Progenitor cell of endocrine pancreas (in vitro differentiated cells): ENCODE measurements at places on chromosomes 3 and 15.

DNA sequence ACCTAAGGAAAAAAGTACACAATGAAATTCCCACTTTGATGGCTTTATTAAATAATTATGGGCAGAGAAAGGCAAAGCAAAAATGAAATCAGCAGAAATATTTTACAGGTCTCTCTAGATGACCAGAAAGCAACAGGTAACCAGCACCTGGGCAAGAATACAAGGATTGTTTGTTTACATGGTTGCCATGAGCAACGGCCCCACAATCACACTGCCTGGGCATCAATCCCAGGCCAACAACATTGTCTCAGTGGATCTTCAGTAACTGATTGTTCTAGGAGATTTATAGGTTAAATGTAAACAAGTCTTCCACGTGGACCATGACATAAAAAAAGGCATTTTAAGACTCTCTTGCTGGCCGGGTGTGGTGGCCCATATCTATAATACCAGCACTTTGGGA is 82.6 kb downstream of the PDZRN3 start:
- no peak for DNase-seq

DNA sequence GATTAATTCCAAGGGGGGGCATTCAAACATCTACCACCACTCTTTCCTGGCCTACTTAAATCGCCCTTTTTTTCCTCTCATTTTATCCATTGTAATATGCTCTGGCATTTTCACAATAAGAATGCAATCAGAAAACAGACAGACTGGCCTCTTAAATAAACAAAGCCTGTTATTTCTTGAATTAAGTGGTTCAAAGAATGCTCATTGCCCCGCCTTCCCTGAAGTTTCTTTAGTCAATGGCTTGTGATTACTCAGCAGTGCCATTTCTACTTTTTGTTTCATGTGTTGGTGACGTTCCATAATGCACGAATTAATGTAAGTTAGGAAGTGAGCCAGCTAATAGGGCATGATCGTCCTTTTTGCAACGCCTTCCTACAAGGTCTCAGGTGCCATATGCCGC is 68.0 kb downstream of the FBN1 start:
- DNase-seq = no peak

DNA sequence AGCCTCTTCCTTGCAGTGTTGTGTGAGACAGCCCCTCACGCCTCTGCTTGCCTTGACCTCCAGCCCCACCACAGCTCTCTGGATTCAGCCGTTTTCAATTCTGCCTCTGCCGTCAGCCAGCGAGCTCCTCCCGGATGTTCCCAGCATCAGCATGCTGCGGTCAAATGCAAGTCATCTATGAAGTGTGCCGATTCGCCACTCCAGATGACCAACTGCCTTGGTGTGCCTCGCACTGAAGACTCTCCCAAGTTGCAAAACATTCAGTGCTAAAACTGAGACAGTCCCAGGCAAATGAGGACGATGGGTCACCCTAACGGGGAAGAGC is 30.6 kb upstream of the RASA2 start:
- DNase-seq = no peak

GRCh38 chr3:167762296-167762695 is 26.8 kb downstream of the SERPINI1 start:
- no peak for DNase-seq

DNA sequence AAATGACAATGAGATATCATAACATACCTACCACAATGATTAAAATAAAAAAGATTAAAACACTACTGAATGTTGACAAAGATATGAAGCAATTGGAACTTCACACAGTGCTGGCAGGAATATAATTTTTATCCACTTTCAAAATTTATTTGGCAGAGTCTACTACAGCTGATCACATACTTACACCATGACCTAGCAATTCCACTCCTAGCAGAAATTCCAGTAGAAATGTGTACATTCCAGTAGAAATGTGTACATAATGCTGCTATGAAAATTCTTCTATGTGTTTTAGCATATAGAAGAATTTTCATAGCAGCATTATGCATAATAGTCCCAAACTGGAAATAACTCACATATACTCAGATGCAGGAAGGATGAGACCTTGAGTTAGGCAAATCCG is 43.5 kb downstream of the IFT57 start:
- no peak for DNase-seq

- no peak for DNase-seq
Measured at GRCh38 chr15:47523681-47524475, 193.4 kb upstream of the SEMA6D start.

DNA sequence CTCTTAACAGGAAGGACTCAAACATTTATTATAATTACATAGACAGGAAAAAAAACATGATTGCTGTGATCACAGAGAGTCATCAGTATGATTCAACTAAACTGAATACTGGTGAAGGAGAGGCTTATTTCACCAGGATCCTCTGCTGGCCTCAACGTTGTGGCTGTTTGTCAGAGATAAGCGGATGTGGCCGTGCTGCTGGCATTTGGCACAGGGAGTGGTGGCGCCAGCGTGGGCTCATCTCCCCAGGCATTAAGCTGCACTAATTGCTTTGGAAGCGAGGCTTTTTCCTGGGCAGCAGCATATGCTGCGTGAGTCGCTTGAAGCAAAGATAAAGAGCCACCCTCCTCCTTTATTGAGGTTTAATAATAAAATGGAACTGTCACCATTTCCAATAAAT is 306.7 kb downstream of the LRTM1 start:
- DNase-seq = no peak

GRCh38 chr3:25074149-25074548 is 353.9 kb upstream of the RARB start:
- no peak for DNase-seq

- no peak for DNase-seq
Measured at GRCh38 chr15:76327191-76328105, 9.1 kb upstream of the ISL2 start.

DNA sequence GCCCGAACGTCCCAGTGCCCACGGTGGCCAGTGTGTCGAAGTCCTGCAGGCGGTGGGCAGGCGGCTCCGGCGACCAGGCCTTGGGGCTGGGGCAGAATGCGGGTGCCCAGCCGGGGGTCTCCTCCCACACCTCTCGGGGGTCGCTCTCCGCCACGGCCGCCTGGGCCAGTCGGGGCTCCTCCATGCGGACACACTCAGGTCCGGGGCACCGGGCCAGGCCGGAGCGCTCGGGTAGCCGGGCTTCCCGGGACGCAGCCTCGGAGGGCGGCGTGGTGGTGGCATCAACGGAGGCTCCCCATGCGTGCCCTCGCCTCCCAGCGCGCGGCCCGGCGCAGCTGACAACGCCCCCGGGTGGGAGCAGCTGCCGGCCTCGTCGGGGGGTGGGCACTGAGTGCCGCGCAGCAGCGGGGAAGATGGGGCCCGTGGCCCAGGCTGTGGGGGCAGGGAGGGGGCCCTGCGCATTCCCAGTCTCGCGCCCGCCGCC is 30.1 kb upstream of the CERS3 start:
- DNase-seq = no peak

GRCh38 chr15:60442031-60442650 is 36.8 kb downstream of the ICE2 start:
- DNase-seq = no peak

DNA sequence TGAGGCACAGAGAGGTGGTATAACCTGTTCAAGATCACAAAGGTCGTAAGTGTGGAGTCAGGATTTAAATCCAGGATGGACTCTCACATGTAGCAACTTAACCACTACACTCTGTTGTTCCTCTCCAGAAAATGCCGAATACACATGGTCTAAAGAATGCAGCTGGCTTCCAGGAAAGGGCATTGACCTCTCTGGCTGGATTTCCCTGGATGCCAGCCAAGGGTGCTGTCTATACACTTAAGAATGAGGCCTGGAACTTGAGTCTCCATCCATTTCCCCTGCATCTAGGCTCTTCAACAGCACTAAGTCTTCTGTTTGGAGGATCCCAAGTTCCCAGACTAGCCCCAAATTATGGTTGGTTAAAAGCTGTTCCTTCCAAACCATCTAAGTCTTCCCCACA is 60.5 kb downstream of the CERS3 start:
- no peak for DNase-seq

DNA sequence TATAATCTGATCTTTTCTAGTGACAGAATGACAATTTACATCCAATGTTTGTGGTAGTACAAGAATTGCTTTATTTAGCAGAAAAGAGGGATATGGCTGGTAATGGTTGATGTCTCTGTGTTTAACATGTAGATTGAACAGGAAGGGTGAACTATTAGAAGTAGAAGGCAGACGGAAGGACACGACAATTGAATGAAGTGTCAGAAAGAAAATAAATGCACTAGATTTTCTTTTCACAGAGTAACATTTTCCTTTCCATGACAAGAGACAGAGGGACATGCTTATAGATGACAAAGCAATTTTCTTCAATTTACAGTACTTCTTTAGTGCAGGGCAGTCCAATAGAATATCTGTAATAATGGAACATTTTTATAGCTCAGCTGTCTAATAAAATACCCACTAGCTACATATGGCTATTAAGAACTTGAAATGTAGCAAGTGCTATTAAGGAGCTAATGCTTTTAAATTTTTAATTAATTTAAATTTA is 48.9 kb upstream of the MBNL1 start:
- no peak for DNase-seq

DNA sequence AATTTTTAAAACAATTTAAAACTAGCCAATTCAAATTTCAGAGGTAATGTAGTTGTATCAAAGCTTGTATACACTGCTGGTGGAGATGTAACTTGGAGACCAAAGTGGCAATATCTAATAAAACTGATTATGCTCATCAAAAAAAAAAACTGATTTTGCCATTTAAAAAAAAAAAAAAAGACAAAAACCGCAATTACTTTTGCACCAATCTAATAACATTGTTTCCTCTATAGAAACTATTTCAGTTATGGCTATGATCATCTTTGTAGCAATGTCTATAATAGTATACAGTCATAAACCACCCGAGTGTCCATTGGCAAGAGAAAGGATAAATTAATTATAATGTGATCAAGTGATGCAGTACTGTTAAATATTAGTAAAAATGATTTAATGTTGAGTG is 149.3 kb upstream of the SEMA6D start:
- no peak for DNase-seq

DNA sequence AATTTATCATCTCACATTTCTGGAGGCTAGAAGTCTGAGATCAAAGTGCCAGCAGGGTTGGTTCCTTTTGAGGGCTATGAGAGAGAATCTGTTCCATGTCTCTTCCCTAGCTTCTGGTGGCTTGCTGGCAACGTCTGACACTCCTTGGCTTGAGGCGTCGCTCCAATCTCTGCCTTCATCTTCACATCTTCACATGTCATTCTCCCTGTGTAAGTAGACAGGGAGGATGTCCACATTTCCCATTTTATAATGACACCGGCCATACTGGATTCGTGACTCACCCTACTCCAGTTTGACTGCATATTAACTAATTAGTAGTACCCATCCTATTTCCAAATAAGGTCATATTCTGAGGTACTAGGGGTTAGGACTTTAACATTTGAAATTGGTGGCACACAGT is 17.5 kb upstream of the ARHGAP31 start:
- no peak for DNase-seq

DNA sequence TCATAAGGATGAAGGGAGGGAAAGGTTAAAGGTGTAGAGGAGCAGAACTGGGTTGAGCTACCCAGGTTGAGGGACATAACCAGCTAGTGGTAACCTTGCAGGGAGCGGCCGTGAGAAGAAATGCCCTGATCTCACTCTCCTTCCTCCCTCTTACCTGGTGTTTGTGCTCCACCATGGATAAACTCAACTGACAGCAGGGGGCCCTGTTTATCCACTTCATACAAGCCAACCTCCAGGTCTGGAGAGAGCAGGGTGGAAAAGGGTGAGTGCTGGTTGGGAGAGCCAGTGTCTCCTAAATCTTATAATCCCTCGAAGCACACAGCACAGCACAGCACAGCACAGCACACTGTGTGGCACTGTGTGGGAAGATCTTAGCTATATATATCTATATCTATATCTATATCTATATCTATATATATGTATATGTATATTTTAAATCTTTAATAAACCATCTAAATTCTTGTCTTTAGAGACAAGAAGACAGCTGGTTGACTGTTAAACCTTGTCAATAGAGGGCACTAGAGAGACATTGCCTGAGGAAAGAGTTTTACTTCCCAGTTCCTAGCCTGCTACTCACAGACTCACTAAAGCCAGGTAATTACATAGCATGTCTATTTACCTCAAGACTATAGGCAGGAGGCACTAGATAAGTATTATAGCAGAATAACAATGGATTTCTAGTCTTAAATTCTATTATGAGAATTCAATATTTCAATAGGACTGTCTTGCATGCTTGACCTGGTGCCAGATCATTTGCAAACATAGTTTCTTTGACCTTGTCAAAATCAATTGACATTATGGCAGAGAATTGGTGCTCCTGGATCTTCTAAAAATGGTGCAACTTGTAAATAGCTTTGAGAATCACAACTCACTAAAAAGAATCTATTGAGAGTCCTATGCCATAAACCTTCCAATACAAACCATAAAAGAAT is 21.7 kb upstream of the FMN1 start:
- DNase-seq = no peak

- DNase-seq = no peak
Measured at GRCh38 chr15:77863491-77864105, 213.9 kb downstream of the TBC1D2B start.

- DNase-seq = no peak
Measured at GRCh38 chr3:188589071-188589470, 435.1 kb downstream of the LPP start.

DNA sequence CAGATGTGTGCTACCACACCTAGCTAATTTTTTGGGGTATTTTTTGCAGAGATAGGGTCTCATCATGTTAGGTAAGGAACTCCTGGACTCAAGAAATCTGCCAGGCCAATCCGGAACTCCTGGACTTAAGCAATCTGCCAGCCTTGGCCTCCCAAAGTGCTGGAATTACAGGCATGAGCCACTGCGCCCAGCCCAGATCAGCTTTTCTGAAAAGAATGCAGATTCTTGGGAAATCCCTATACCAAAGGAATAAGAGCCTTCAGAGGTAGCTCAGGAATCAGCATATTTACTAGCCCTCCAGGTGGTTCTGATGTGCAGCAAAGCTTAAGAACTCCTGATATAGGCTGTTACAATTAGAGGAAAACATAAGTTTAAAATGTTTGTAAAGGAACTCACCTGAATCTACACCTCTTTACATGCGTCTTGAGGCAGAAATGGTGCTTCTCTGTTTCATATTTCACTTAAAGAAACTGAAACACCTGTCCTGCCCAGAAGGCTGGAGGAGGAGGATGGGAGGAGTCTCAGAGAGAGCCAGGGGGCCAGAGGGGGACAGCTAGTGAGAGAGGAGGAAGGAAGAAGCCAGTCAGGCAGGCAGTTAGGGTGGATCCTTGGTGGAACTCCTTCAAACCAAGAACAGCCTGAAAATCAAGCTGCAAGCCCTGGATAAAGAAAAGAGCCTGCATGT is at the start of gene XCR1:
XCR1 (minus strand) TSS at position 463 of the 685 bp plus-strand sequence. CDS start 5,536 bp downstream, outside the sequence.
- DNase-seq = no peak

GRCh38 chr3:29746163-29746760 is 465.4 kb downstream of the RBMS3 start:
- DNase-seq = no peak

DNA sequence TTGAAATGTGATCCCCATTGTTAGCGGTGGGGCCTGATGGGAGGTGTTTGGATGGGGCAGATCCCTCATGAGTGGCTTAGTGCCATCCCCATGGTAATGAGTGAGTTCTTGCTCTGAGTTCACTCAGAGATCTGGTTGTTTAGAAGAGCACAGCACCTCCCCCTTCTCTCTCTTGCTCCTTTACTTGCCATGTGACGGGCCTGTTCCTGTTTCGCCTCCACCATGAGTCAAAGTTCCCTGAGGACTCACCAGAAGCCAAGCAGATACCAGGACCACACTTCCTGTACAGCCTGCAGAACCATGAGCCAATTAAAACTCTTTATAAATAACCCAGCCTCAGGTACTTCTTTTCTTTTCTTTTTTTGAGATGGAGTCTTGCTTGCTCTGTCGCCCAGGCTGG is 46.6 kb downstream of the ANP32A start:
- no peak for DNase-seq
